ENCODE measurements at places on chromosomes 13 and 19. TPM values are rescaled to one million over a fixed set of nuclear protein-coding genes. Genes with fewer than 3 reads are reported as not detected.

Gene SLC1A6
- total RNA-seq = not detected

Gene IGLON5
- not detected for total RNA-seq

Gene RPS19
- total RNA-seq = 1,021 TPM

Gene CYP4F2
- not detected for total RNA-seq

Gene LILRA6
- total RNA-seq = not detected

Gene DENND1C
- total RNA-seq = not detected

Gene OR4F17
- not detected for total RNA-seq

Gene FUT3
- total RNA-seq = not detected

Gene ITGBL1
- 16.3 TPM for total RNA-seq

Gene APC2
- total RNA-seq = 0.23 TPM

Gene MAB21L1
- total RNA-seq = 0.17 TPM

Gene PRR19
- total RNA-seq = 0.84 TPM

Gene KLK10
- 1.0 TPM for total RNA-seq

Gene TEX101
- total RNA-seq = not detected

Gene MYO16
- not detected for total RNA-seq

Gene PRR20E
- not detected for total RNA-seq

Gene ARHGAP33
- 4.7 TPM for total RNA-seq

Gene ZNF417
- total RNA-seq = 15.2 TPM

Gene MCEMP1
- total RNA-seq = not detected

Gene CEACAM1
- 24.5 TPM for total RNA-seq

Gene URI1
- total RNA-seq = 44.7 TPM

Gene KRTDAP
- not detected for total RNA-seq

Gene NLRP7
- total RNA-seq = not detected

Gene ZNF414
- total RNA-seq = 8.6 TPM

Gene BRSK1
- total RNA-seq = 2.2 TPM

Gene TLE6
- 2.7 TPM for total RNA-seq

Gene MEX3D
- total RNA-seq = 121 TPM
